ENCODE measurements at places on chromosomes 7 and 10.

- DNase-seq, result peak; percentile 40
These were observed 105.2 kb downstream of the NEURL1 start for GRCh38 chr10:103598654-103599115.

DNA sequence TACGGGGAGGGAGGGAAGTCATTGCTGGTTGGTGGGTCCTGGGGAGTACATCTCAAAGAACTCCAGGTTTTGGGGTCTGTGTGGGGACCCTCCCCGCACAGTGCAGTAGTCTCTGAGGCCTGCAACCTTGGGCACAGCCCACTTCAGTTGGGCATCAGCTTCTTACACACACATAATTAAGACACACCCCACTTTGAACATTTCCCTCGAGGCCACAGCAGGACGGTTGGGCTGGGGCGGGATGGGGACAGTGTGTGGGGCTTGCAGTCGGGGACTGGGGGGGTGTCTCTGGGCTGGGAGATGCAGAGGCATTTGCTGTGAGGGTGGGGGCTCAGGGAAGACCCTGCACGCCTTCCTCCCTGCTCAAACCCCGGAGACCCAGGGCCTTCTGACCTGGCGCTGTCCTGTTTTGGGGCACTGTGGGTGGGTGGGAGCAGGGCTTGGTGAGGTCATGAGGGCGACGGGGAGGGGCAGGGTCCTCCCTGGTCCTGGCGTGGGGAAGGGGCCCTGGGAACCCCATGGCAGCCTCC lies 1.3 kb downstream of the LFNG start:
- no peak for DNase-seq

DNA sequence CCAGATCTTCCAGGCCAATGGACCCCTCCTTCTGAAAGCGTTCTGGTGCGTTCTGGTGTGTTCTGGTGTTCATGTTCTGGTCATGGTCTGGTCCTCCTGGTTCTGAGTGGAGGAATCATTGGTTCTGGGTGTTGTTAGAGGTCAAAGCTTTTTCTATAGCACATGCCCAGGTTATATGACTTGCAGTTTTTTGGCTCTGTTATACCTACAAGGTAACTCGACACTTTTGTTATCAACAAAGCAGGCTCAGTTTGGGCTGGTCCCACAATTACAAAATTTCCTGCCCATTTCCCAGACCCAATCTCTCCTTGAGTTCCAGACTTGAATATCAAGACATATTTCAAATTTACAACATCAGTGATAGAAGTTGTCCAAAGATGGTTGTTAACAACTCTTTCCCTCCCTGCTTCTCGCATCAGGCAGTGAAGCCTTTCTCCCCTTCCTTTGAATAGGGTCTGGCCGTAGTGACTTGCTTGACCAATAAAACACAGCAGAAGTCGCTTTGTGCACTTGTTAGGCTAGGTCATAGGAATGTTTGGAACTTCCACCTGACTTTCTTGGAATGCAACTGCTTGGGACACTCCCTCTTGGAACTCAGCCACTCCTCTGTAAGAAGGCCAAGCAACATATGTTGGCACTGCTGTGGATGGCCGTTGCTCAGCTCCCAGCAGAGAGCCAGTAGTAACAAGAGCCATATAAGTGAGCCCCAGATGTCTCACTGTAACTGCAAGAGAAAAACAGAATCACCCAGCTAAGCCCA lies 83.1 kb upstream of the STEAP1B start:
- DNase-seq, result no peak

DNA sequence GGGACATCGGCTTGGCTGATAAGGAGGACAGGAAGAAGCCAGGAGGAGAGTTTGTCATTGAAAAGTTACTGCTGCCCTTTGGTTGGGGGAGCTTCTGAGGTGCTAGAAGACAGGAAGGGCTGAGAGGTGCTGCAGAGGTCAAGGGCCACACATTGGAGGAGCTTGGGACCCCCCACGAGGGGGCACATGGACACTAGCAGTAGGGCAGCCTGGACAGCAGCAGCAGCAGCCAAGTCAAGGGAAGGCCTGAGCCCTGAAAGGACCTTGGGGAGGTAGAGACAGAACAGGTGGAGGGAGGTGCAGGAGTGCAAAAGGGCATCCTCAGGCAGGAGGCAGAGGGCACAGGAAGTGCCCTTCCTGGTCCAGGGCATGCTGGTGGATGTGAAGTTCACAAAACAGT lies 439.7 kb upstream of the IGFBP3 start:
- DNase-seq, result no peak

DNA sequence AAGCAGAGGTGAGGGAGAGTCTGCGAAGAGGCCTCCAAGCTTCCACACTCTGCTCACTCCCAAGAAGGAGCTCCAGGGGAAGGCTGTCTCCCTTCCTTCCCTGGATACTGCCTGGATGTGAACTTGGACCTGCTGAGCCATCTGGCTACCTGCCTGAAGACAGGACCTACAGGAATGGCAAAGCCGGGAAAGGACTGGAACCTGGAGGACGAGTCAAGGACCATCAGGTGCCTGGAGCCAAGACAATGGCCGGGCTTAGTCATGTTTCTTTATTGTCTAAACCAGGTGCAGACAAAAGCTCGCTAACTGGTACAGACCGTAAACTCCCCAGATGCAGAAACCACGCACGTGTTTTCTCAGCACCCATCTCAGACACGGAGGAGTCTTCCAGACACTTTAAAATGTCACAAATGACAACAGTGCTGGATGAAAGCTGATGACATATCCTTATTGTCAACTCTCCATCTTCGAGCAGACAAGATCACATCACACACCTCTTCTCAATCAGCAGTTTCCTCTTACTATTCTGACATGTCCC lies 12.1 kb downstream of the ASB13 start:
- DNase-seq, result no peak

- no peak for DNase-seq
These were observed 6.1 kb downstream of the DMBT1 start for GRCh38 chr10:122566632-122567031.

GRCh38 chr7:64868499-64868898 lies 34.6 kb upstream of the ZNF273 start:
- no peak for DNase-seq

DNA sequence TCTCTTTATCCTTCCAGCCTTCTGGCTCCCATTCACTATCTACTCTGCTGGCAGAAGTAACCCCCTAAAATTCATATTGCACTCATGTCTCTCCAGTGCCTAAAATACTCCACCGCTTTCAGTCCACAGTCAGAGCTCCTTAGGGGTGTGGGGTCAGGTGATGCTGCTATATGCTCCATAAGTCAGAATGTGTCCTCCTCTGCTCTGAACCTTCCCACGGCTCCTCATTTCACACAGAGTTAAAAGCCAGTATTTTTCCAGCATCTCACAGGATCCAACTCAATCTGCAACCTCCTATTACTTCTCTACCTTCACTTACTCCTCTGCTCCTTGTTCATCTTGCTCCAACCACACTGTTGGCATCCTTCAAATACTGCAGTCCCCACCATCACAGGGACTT lies 31.1 kb upstream of the CHCHD3 start:
- DNase-seq, result no peak

GRCh38 chr10:47287365-47287802 lies 12.6 kb upstream of the GDF10 start:
- no peak for DNase-seq

DNA sequence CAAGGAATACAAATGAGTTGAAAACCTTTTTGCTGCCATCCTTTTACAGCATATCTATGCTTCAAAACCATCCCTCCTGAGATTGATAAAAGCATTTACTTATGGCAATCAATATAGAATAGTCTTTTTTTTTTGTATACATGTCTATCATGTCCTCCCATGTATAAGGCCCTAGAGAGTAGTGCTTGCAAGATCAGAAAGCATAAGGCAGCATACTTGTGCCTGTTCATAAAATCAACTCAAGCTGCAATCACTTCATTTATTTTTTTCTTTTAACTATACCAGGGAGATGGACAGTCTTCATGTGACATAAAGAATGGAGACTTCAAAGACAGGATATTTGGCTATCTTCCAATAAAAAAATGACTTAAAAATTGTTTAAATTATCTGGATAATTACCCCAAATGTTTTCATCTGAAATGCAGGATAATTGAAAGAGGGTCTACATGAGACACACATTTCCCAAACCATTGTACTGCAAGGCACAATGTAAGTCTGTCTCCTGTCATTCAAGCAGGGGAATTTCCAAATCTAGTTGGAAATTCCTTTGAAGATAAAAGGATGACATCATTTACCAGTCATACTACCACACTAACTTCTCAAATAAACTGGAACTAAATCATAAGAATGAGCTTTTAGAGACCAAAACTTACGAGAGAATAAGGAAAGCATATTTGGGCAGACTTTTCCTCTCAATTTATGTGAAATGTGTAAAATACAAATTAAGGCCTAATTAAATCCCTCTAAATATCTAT lies 22.5 kb downstream of the LRRN3 start:
- DNase-seq, result no peak

- DNase-seq, result no peak
These were observed 100.2 kb downstream of the ACTR3B start for GRCh38 chr7:152859781-152860191.

DNA sequence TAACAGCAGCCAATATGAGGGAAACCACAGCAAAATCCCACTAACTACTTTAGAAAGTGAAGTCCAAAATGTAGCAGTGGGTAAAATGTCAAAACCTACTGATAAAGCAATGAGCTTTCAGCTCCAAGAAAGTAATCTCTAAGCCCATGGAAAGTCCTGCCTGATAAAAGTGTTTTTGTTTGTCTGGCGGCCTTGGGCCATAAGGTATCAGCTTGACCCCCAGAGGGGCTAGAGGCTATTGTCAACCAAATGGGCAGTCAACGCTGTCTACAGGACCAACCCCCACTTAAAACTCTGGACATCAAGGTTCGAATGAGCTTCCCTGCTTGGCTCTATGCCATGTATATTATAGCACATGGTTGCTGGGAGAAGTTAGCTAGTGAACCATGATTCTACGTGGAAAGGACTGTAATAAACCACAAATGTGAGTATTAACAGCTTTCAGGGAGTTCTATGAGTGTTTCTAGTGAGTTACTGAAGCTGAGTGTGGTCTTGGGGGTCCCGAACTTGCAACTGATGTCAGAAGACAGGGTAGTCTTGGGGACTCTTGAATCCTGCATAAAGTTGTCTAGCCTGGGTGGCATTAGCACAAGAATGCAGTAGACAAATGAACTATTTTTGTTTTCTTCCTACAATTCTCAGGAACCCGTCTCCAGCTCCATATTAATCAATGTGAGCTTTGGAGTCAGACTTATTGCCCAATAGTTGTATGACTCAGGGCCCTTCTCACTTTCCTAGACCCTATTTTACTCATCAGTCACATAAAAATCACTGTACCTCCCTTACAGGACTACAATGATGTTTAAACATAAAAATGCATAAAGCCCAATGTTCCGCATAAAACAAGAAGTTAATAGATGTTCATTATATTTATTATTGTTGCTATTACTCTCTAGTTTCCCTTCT lies 164.9 kb downstream of the DGKI start:
- no peak for DNase-seq

- no peak for DNase-seq
These were observed 90.1 kb downstream of the PRLHR start for GRCh38 chr10:118505363-118505762.

DNA sequence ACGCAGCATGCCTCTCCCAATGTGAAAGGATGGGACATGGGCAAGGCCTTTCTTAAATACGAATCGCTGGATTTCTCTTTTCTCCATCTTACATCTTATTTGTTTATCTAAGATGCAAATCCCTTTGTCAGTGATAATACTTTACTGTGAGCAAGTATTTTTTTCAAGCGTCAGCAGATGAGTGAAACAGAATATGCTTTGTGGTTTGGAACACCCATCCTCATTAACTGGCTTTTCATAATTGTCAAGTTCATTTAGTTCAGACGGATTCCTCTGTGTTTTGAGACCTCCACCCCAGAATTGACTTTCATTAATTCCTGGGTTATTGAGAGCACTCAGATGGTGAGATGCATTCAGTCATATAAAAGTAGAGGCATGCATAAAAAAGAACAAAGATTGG lies 149.8 kb downstream of the NSUN6 start:
- no peak for DNase-seq

- no peak for DNase-seq
These were observed 101.4 kb downstream of the SEMA3E start for GRCh38 chr7:83547526-83547925.

GRCh38 chr10:130994845-130995244 lies 316.7 kb downstream of the TCERG1L start:
- DNase-seq, result no peak

- peak; percentile 81 for DNase-seq
These were observed 23.0 kb downstream of the ASB15 start for GRCh38 chr7:123624527-123625183.

GRCh38 chr10:127091354-127091753 lies 105.0 kb downstream of the INSYN2A start:
- no peak for DNase-seq

DNA sequence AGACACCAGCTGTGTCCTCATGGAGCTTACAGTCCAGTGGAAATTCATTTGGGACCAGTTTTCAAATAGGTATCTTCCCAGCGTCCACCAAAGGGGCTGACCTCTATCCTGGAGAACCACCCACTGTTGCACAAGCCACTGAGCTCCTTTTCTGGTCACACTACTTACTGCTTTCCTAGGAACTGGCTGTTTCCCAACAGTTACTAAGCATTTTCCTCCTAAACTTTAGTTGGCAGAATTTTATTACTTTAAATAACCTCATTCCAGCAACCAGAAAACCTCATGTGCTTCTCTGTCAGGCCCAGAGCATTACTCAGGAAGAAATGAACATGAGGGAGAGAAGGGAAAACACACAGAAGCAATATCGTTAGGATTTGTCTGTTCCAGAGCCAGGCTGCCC lies 183.1 kb downstream of the GPAM start:
- DNase-seq, result no peak

GRCh38 chr7:50795831-50796230 lies 13.1 kb upstream of the GRB10 start:
- no peak for DNase-seq

GRCh38 chr7:106514881-106515280 lies 146.1 kb downstream of the CCDC71L start:
- DNase-seq, result no peak

- DNase-seq, result peak; percentile 62
These were observed 134.3 kb downstream of the GRK5 start for GRCh38 chr10:119341459-119342301.

- no peak for DNase-seq
These were observed 28.5 kb downstream of the NRG3 start for GRCh38 chr10:81903472-81903871.

- no peak for DNase-seq
These were observed 137.7 kb downstream of the ETV1 start for GRCh38 chr7:13851736-13852135.

GRCh38 chr7:16233517-16233916 lies 187.8 kb downstream of the CRPPA start:
- DNase-seq, result no peak

GRCh38 chr7:31633894-31634494 lies 53.0 kb upstream of the PPP1R17 start:
- DNase-seq, result no peak
